ENCODE measurements at places on chromosomes 1 and 21.

DNA sequence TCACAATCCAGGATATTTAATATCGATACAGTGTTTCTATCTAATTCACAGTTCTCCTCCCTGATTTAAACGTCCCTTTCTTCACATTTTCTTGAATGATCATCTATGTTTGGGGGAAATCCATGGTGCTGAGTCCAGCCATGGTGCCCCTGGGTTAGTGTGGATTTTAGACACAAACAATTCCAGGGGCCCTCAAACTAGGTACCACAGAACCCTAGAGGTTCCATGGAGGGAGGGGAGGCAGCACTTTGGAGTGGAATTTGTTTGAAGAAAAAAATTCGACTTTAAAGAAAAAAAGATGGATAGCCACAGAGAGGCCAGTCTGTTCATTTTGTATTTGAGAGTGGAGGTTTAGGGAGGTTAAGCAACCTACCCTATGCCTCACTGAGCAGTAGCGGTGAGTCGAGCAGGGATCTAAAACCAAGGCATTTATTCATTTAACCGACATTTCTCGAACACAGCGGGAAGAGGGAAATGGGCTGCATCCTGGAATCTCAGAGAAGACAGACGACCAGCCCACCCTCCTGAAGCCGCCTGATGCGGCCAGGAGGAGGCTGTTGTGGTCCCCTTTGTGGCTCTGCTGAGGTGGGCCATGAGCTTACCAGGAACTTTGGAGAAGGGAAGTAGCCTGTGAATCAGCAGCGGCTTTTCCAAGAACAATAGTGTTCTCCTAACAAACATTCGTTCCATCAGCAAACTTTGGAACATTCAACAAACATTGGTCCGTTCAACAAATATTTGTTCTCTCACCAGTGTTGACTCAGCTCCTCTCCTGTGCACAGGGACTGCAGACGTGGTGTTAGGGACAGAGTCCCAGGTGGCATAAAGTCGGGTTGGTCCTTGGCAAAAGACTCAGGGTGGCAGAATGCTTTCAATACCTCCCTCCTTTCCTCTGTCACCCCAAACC lies 103.5 kb upstream of the ZBTB40 start:
- DNase-seq: no peak

DNA sequence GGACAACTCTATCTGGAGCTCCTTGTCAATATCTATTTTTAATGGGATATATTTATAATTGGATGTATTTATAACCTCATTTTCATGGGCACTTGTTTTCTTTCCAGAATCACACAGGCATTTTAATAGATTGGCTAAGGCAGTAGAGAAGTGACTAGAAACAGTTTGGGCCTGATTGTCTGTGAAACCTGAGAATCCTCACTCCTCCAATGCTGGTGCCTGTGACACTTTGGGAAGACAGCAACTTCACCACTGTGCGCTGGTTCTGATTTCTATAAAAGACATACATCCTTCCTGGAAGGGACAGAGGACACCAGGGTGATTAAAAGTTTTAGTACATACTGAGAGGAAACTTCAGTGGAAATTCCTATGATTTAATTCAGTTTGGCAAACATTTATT lies 39.6 kb upstream of the RXRG start:
- DNase-seq: no peak

DNA sequence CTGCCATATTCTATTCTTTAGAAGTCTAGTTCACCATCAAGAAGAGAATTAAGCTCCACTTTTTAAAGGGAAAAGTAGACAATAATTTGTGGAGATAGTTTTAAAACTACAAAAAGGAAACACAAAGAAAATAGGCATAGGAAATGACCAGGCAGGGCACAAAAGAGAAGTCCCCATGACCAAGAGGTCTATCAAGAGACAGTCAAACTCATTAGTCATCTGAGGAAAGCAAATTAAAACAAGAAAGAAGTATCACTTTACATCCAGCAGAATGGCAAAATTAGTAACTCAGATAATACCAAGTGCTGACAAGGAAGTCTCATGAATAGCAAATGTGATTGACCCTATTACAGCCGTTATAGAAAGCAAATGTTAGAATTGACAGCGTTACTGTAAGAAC lies 243.7 kb upstream of the SNX7 start:
- no peak for DNase-seq

DNA sequence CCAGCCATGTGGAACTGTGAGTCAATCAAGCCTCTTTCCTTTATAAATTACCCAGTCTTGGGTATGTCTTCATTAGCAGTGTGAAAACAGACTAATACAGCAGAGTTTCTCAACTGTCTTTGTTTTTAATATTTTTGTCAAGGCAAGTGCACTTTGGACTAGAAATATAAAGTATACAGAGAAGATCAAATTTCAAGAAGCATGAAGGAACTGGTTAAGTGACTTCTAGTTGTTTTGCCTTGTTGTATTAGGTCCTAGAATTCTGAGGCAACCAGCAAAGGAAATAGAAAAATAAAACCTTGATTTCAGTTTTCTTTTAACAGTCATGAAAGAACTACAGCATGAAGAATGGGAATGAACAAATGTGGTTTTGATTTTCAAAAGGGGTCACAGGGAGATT lies 131.1 kb upstream of the PTGFR start:
- DNase-seq: no peak

- no peak for DNase-seq
Measured at GRCh38 chr21:26118938-26119540, 51.5 kb downstream of the APP start.

- DNase-seq: no peak
Measured at GRCh38 chr1:37112430-37112829, 78.1 kb upstream of the GRIK3 start.

- DNase-seq: no peak
Measured at GRCh38 chr1:231814021-231814420, 187.4 kb downstream of the DISC1 start.

GRCh38 chr21:24737296-24737850 lies 869.9 kb downstream of the MRPL39 start:
- DNase-seq: no peak

DNA sequence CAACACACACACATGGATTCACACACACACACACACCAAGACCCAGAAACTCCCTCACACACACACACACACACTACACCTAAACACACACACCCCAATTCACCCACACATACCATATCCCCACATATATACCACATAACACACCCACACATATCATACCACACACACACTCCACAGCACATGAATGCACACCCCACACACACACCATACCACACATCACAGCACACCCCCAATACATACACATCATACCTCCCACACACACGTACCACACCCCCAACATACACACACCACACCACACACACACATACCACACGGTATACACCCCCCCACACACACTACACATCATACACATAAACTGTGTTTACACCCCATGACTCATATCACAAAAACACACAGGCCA lies 80.0 kb downstream of the DMRTB1 start:
- no peak for DNase-seq

DNA sequence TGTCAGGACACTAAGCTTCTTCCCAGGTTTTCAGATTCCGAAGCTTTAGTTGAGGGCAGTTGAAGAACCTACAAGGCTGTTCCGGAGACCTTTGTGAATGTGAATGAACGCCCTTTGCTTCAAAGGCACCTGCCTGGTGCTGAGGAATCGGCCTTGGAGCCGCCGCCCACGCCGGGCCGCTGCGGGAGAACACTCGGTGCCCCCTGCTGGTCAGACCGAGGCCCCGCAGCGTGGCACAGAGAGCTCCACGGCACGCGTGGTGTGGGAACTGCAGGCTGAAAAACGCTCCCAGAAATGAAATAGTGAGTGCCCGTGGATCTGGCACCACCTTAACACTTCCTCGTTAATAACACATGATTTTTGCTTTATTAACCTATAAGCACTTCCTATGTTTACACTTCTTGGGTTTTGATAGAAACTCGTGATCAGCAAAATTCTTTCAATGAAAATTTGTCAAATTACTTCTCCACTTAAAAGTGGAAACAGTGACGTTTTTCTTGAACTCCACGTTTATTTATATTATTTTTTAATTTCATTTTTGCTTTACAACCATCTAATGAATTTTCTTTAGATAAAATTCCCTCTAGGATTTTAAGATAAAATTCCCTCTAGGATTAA lies 460.6 kb downstream of the DSCAM start:
- DNase-seq: no peak

- DNase-seq: peak; percentile 48
Measured at GRCh38 chr1:175146529-175147213, 45.9 kb downstream of the KIAA0040 start.

DNA sequence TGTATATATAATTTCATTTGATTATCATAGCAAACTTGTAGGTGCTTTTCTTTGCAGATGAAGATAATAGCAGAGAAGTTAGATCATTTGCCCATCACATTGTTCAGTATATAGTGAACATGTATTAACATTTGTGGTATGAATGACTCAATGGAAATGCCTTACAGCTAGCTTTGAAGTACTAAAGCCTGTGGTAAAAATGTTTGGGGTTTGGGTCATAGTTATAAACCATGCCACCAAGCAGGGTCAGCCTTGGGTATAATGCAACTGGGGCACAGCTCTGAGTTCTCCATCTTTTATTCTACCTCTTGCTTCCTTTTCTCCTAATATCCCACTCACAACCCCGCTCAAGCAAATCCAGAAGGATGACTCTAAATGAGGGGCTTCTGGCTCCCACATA lies 141.6 kb downstream of the KCNT2 start:
- peak; percentile 65 for DNase-seq

- DNase-seq: no peak
Measured at GRCh38 chr21:39161064-39161463, 22.2 kb downstream of the PSMG1 start.

DNA sequence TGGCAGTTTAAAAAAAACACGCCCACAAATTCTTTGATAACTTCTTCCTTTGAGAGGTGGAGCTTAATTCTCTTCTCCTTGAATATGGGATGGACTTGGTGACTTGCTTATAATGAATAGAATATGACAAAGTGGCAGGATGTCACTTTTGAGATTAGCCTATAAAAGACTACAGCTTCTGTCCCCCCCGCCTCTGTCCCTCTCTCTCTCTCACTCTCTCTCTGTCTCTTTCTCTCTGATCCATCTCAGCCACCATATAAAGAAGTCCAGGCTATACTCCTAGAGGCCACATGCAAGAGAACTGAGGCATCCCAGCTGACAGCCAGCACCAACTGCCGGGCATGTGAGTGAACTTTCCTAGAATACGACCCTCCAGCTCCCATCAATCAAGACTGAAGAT lies 7.7 kb upstream of the DMBX1 start:
- DNase-seq: no peak

DNA sequence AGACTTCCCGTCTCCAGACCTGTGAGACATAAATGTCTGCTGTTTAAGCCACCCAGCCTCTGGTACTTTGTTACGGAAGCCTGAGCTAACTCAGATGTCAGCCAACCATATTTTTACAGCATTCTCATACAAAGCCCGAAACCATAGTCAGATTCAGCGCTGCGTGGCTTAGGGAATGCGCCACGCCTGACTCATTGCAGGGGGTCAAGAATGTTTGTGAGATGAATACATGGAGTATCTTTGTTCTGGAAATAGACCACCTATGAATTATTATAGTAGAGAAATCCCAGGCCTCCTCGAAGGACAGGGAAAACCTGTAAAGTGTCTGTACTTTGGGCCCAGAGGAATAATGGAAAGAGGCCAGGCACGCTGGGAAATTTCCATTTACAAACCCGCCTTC lies 434.8 kb downstream of the CAMTA1 start:
- peak; percentile 20 for DNase-seq

DNA sequence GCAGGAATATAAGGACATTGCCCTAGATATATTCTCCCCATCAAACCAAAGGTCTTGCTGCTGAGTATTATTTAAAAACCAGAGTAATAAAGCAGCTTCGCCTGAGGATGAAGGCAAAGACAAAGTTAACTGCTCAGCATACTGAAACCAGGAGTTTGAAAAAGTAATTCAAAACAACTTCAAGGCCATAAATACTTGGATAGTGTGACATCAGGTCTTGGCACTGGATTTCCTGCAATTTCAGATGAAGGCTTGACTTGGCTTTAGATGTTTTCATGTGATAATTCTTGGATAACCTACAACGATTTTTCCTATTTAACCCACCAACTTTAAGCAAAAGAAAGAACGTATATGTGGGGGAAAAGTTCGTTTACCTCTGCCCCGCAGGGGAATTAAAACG lies 10.6 kb downstream of the SOD1 start:
- no peak for DNase-seq

GRCh38 chr1:203478231-203478630 lies 2.6 kb downstream of the PRELP start:
- no peak for DNase-seq

GRCh38 chr1:39157304-39157703 lies 47.2 kb upstream of the MACF1 start:
- no peak for DNase-seq
